ENCODE measurements at places on chromosomes 1 and 21.

GRCh38 chr1:33930346-33931110, 66.6 kb downstream of the HMGB4 start:
- DNase-seq, result no peak

DNA sequence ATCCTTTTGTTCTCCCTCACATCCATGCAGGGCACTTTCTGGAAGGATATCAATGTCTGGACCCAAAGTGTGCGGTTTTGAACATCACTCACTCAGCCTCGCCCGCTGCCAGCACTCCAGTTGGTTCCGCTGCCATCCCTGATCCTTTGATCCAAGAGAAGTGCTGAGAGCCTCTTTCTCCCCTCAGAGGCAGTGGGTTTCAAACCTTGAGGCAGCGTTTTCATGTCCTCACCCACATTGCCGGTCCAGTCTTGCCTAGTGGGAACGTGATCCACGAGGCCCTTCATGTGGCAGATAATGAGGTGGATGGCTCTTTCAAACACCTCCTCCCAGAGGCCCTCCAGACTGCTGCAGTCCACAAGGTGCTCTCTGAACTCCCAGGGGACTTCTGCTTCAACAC, 122.2 kb downstream of the ACTL8 start:
- no peak for DNase-seq

GRCh38 chr1:235586413-235586812, 63.2 kb downstream of the GNG4 start:
- DNase-seq, result no peak

- DNase-seq, result no peak
Measured at GRCh38 chr1:48790397-48790796, 13.7 kb upstream of the BEND5 start.

GRCh38 chr1:180210008-180210620, 19.9 kb upstream of the LHX4 start:
- DNase-seq, result no peak

DNA sequence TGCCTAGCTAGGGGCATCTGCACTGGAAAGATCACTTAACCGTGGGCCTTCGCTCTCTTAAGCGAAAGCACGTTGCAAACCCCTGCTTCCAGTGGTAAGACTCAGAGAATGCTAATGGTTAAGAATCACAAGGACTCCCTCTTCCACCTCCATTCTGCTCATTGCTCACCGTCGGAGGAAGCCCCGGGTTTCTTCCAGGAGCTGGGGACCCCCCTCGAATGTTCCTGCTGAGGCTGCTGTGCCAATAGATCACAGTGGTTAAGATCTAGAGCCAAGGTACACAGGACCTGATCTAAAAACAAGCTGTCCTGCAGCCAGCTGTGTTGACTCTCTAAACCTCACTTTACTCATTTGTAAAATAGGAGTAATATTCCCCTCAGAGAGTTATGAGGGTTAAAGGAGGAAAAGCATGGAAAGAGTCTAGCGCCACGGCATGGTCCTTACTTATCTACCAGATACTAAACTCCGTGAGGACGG, 765 bp downstream of the VAMP3 start:
- no peak for DNase-seq

GRCh38 chr1:151720554-151720953, 768 bp upstream of the RIIAD1 start:
- DNase-seq, result no peak

DNA sequence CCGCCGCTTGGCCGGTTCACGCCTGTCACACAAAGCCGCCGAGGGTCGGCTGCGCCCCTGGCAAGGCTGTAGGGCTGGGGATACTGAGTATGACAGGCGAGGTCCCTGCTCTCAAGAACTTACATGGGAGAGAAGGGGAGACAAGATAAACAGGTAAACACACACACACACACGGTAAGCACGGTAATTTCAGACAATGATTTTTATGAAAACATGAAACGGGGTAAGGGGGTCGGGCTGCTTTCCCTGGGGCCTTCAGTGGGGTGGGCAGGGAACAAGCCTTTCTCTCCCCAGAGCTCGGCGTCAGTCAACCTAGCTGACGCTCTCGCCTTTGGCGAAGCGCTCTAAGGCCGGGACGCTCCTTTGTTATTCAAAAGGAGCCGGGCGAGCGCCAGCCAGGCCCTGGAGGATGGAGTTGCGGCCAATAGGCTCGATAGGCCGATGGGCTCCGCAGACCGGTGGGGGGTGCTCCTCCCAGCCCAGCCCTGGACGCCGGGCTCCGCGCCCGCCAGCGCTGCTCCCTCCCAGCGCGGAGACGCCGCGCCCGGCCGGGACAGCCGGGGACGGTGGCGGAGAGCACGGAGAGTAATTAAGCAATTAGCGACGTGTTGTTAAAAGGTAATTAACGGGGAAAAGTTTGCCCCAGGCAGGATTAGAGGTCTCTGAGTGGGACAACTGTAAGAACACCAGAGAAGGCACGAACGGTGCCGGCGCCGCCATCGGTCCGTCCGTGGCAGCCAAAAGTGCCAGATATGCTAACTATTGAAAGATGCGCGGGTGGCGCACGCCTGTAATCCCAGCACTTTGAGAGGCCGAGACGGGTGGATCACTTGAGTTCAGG, 950 bp upstream of the INKA2 start:
- peak; percentile 66 for DNase-seq

GRCh38 chr1:16168622-16169360, 12.9 kb upstream of the EPHA2 start:
- no peak for DNase-seq

DNA sequence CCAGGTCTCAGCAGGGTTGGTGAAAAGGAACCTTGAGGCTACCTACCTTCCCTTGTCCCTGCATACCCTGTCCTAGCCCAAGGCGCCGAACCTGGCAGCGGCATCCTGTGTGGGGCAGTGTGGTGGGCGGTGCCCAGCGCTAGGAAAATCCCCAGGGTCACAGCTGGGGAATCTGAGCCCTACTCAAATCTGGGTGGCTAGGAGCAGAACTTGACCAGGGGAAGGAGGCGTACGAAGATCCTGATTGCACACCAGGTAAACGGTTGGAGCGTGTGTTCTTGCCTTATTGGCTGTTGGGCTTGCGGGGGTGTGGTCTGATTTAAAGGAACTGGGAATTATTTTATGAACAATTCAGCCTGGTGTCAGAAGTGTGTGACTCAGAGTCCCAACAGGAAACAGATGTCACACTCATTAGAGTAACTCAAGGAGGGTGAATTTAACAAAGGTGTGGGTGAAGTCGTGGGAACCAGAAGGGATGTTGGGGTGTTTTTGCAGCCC, 118.6 kb downstream of the LRIG2 start:
- no peak for DNase-seq

DNA sequence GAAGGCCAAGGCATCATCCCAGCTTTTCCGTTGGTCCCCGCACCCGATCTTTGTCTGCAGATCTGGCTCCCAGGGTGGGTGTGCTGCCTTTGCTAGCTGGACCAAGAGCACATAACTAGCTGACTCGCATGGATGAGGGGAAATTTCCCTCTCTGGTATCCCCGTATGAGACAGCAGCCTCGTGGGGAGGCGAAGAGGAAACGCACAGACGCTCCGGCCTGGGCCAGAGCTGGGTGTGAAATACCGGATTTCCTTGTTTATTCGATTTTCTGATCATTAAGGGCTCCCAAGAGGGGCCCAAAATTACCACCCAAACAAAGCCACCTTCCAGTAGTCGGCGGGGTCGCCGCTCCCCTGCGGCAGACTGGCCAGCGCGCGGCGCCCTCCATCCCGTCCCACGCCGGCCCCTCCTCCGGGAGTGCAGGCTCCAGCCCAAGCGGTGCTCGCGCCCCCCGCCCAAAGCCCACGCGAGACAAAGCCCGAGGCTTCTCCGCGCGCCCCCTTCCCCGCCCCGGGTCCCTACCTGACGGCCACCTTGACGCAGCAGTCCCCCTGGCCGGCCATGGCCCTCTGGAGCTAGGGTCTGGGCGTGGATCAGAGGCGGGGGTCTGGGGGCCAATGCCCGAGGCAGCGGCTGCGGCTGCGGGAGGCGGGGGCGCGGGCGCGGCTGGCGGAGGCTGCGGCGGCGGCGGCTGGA, 546 bp downstream of the KIF21B start:
- peak; percentile 33 for DNase-seq

DNA sequence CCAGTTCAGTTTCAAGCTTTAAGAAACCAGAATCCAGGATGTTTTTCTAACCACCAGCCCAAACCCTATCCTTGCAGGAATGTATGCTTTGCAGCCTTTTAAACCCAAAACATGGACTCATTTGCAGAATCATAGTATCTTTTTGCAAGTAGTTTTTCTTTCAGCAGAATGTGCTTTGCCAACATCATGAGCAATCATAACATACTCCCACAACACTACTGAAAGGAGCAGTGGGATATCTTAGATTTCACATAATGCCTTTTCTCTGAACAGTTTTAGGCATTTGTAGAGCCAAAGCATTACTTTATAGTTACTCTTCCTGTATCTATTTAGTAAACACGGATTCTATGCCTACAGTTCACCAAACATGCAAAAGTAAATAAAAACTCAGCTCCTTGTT, 10.0 kb upstream of the SH2D2A start:
- DNase-seq, result no peak

- no peak for DNase-seq
Measured at GRCh38 chr1:8871965-8872399, 6.5 kb downstream of the ENO1 start.

DNA sequence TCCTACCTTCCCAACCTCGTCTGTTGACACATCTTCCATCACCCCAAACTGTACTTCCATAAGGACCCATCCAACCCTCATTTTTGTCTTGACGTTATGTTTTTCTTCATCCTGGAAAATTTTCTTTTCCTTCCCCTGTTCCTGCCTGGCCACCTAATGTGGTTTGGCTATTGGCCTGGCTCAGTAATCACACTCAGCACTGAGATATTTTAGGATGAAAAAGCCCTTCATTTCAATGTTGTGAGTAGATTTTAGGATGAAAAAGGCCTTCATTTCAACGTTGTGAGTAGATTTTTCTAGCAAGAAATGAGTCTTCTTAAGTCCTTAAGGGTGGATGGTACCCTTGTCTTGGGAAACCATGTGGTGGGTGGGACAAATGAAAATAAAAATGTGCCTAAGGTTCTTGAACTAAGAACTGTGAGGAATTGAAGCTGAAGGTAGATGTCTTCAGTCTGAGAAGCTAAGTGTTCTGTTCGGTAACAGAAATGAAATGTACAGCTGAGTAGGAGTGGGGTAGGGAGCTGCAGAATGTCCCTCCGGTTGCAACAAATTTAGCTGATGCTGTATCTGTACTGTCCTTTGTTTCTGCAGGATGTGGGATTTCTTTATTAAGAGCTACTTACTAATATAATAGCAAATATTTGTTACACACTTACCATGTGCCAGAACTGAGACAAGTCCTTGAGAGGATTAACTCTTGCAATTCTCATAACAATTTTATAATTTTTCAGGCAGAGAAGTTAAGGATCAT, 36.1 kb downstream of the DNTTIP2 start:
- no peak for DNase-seq

DNA sequence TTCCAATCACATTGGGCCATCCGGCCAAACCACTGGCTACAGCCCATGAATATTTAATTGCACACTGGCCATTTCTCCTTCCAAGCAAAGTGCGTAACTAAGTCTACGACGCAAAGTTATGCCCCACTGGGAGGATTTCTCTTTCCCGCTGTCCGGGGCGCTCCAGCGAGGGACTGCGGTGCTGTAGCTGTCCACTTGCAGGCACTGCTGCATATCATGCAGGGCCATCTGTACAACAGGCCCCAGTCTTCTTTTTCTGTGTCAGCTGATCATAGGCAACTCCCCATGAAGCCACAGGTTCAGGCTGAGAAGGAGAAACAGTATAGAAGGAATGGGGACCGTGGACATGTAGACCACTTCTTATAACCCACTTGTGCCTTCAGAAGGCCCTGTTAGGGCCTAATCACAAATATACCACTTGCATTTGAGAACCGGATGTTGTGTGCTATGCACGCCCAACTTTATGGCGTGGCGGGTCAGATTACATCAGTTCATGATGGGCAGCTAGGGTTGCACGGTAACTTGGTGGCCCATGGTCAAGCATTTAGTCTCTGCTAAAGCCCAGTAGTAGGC, 58.0 kb downstream of the ADSS2 start:
- no peak for DNase-seq

GRCh38 chr1:62500210-62500609, 63.4 kb downstream of the USP1 start:
- DNase-seq, result no peak

DNA sequence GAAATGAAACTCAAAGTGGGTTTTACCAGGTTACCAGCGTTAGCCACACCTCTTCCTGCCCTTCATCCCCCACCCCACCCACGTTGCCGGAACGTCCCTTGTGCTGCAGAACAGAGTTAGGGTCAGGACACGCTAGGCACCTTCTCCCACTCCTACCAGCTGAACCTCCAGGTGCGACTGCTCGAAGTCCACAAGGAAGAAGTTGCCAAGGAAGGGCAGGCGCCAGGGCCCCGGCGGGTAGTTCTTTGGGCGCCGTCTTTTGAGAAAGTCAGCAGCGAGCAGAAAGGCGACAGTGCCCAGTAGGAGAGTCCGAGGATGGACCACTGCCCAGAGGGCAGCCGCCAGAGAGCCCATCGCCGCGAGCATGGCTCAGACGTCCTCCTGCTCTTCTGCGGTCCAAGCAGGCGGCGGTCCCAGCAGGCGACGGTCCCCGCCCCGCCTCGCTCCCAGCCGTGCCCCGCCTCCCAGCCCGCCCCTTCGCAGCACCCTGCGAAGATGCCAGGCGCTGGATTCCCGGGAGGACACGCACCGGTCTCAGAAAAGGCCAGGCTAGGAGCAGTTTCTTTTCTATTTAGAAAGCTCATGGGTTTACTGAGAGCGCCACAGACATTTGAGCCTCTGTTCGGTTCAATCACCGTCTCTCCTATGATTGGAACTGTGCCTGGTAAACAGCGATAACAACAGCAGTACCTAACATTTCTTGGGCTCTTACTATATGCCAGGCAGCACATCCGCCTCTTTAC, at the start of gene CYP2J2:
CYP2J2 (minus strand) TSS at position 393 of the 743 bp plus-strand sequence; CDS start at position 366, 27 bp downstream.
- peak; percentile 53 for DNase-seq

DNA sequence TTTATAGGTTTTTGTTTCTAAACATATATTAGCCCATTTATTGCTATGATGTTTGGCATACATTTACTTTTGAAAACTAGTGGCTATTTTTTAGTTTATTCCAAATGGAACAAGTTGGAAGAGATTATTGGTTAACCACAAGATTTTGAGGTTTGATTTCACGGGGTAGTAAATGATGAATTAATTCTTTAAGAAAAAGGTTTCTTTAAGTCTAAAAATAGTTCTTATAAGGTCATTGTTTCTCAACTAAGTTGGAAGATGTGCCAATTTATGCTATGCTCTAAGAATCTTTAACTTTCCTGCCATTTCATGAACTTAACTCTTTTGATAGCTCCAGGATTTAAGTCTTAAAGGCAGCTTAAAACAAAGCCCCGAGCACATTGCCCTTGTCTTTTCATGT, 183.8 kb downstream of the LMO4 start:
- DNase-seq, result no peak

DNA sequence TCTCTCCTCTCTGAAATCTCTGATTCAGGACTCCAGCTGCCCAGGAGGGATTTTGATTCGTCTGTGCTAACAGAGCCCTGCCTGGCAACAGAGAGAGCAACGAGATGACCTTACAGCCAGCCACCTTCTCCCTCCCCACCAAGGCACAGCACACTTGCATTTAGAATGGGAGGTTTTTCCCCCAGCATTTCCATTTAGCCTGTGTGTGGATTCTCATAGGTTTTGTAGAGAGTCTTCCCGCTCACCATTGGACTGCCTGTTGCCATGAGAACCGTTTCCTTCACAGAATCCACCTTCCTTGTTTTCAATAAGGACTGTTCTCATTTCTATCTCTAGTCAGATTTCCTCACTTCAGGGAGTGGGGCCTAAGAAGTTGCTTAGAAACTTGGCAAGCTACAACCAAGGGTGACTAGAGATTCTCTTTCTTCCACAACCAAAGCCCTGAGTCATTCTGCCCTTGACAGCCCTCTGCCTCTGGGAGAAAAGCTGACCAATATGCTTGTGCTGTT, 5.8 kb upstream of the IKBKE start:
- DNase-seq, result no peak

Measured in endothelial cell (in vitro differentiated cells).